ENCODE measurements at places on chromosomes 7 and 10.

GRCh38 chr10:102785818-102786217 lies 42.1 kb downstream of the WBP1L start:
- no peak for DNase-seq

GRCh38 chr7:18798088-18798906 lies 302.7 kb downstream of the HDAC9 start:
- no peak for DNase-seq

GRCh38 chr10:131195558-131196159 lies 115.9 kb downstream of the TCERG1L start:
- DNase-seq, result no peak

- DNase-seq, result no peak
These were observed 44.5 kb downstream of the KCNMA1 start for GRCh38 chr10:77592946-77593636.

DNA sequence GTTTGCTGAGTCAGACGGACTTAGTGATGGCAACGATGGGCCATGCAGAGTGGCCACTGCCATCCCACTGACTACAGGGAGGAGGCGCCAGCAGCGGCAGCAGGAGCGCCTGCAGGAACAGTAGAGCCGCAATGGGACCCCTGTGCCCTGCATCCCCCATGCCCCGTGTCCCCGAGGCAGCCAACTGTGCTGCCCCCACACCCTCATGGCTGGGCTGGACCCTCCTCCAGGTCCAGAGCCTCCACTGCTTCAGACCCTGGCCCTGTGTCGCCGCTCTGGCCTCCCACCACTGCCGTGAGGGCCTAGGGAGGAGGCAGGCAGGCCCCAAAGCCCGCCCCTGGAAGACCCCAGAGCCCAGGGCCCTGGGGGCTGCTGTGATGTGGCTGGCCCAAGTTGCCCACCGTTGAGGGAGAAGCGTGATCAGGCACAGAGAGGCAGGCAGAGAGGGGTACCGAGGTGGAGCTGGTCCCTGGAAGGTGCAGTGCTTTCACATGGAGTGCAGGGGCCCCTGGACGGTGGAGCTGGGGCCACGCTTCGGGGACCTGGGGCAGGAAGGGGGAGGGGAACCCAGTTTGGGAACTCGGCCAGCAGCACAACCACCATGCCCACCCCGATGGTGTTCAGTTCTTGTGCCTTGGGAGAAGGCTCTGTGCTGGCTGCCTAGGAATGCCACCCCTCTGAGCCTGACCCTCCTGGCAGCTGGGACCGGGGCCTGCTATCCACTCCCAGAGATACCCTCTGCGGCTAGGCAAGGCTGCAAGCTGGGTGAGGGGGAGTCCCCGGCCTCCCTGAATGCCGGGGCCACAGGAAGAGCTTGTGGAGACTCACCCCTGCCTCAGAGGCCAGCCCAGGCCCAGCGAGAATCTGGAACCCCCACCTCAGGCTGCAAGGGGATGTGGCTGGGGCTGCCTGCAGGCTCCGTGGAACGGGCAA lies 32.6 kb downstream of the DKK1 start:
- DNase-seq, result no peak

- no peak for DNase-seq
These were observed 88.4 kb downstream of the DIP2C start for GRCh38 chr10:600876-601659.

DNA sequence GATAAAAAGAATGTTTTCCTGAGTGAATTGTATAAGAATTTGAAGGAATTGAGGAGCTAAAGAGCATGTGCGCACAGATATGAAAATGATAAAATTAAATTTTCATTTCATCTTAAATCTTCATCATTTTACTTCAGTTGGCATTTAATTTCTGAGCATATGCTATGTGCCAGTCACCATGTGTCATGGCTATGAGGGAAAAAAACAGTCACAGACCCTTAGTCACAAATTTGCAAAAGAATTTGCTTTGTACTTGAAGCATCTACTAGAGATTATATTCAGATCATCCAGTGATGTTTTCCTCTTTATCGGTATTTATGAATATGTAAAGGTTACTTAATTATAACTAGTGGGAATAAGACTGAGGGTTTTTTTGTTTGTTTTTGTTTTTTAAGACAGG lies 29.8 kb downstream of the VCL start:
- no peak for DNase-seq

DNA sequence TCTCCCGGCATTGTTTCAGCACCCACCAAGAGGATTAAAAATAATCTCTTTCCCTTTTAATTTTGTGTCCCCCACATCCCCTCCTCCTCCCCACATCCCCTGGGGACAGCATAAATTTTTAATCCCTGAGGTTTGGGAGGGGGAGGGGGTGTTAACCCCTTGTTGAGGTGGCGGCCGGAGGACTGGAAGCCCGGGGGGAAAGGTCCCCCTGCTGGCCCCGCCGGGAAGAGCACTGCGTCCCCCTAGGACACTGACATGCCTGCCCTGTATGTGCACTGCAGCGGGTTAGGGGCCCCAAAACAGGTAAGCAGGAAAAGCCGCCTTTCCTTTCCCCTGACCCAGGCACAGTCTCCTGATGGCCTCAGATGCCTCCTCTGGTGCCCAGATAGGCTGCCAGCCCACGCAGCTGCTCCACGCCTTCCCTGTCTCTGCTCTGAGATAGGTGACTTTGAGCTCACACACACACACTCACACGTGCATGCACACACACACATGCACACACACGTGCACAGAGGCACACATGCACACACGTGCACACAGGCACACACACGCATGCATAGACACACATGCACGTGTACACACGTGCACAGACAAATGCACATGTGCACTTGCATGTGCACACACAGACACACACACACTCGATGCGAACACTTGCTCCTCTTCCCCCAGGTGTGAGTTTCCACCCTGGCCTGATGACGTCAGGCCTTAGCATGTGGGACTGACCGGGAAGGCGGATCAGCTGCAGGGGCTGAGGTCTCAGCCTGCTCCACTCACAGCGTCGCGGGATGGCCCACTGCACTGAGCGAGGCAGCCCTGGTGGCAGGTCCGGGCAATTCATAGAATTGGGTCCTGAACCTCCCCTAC lies 12.3 kb downstream of the CNPY1 start:
- DNase-seq, result no peak

- DNase-seq, result no peak
These were observed 348.9 kb downstream of the ATRNL1 start for GRCh38 chr10:115441907-115442545.

- DNase-seq, result no peak
These were observed 642 bp upstream of the COL13A1 start for GRCh38 chr10:69801094-69801433.

All from stimulated activated CD4-positive, alpha-beta T cell treated with anti-CD3 and anti-CD28 coated beads, Interleukin-4, amount 100 ng/mL, for 4 hours (primary cell).